Activated T-helper 9 cell treated with anti-CD3 and anti-CD28 coated beads, Interleukin-2, amount 50 U/mL, for 16 hours (primary cell): ENCODE measurements at places on chromosomes 2 and 18.

- no peak for DNase-seq
Observed at GRCh38 chr2:230924092-230924469, 961 bp downstream of the GPR55 start.

GRCh38 chr2:23791030-23791429 is 135.9 kb downstream of the ATAD2B start:
- DNase-seq = no peak

DNA sequence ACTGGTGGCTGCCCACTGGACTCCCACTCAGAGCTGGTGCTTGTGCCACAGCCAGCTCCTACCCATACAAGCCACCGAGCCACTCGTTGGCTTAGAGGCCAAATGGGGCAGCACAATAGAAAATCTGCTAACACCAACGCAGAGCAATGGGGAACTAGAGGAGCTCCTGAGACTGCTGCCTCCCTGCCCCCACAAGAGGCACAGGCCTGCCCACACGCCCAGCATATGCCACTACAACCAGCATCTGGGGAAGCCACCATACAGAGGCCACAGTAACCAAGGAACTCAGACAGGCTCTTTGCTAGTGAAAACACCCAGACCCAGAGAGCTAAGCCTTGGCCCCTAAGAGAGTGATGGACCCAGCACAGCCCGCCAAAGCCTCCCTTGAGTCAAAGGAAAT is 231.2 kb upstream of the RAB6C start:
- DNase-seq = no peak

DNA sequence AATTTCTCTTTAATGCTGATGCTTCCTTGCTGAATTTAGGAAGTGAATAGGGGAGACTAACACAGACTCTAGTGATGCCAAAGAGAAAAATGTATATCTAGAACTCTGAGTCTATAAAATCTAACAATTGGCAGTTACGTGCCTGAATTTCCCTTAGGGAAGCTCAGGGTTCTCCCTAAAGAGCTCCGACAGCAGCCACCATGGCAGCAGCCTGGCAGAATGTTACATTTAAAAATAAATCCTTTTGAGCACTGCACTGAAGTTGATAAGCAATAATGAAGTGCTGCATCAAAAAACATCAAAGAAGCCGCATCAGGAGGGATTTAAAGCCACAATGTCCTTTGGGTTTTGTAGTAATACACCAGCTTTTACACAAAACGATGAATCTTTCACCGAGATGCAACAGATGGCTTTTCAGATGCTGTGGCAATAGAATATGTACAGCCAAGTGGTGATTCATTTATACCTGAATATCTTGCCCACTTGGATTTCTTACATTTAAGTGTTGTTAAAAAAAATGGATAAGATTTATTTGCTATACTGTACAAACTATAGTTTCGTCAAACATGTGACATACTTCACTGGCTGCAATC is 291.2 kb upstream of the SESTD1 start:
- no peak for DNase-seq

- no peak for DNase-seq
Observed at GRCh38 chr18:58217052-58217451, 173.0 kb downstream of the NEDD4L start.

GRCh38 chr2:210842896-210843295 is 286.5 kb downstream of the CPS1 start:
- DNase-seq = no peak

DNA sequence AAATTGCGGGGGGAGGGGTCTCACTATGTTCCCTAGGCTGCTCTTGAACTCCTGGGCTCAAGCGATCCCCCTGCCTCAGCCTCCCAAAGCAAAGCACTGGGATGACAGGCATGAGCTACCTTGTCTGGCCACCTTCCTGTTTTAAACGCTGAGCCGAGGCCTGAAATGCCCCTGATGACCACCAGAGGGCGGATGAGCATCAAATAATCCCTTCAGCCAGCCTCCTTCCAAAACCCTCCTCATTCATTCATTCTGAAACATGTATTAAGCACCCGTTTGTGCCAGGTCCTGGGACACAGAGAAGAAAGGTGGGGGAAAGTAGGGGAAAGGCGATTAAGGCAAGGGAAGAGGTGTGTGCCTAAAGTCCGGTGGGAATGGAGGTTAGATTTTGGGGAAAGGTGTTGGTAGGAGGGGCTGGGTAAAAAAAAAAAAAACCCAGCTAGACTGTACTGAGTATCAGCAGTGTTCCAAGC is 30.7 kb upstream of the PTMA start:
- DNase-seq = peak; percentile 71

DNA sequence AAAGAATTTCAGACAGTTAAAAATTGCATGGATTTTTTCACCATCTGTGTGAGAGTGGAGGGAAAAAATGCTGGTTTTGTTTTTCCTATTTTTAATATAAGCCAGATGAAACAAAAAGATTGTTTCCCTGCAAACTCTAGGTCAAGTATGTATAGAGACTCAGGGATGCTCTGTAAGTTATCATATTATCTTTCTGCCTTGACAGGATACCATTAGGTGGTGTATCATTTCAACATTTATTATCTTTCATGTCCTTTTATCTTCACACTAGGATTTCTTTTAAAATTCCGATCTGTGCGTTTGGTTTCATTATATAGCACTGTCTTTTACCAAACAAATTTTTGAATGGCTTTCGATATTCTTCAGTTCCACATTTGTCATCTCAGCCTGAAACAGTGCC is 225.3 kb downstream of the EN1 start:
- no peak for DNase-seq

DNA sequence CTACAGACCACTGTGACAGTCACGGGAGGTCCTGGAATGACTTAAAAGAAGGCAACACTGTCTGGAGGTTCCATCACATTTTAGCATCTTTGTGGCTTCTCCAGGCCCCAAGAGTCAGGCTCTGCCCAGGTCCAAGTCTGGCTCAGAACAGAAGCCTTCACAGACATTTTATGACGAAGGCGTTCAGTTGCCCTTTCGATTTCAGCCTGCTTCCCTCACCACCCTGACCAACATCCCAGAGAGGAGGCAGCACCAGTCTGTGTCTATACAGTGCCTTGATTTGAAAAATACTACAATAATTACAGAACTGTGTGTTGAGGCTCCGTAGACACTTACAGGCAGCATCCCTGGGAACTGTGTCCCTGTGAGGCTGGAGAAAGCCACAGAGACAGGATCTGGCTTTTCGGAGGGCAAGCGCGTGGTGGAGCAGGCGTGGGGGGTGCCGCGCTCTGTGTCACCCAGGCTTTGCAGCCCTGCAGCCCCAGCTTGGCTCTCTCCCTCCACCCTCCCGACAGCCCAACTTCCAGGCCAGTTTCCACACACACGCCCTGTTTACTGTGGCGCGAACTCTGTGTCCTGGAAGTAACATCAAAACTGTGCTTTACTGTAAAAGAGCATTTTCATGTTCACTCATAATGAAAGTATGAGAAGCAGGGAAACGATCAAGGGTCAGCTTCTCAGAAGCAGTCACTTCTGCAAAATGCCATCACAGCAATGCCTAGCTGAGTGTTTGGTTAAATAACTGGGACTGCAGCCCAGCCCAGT is 153.5 kb upstream of the ALKAL2 start:
- DNase-seq = no peak

GRCh38 chr18:10035281-10035991 is 121.6 kb downstream of the VAPA start:
- no peak for DNase-seq

DNA sequence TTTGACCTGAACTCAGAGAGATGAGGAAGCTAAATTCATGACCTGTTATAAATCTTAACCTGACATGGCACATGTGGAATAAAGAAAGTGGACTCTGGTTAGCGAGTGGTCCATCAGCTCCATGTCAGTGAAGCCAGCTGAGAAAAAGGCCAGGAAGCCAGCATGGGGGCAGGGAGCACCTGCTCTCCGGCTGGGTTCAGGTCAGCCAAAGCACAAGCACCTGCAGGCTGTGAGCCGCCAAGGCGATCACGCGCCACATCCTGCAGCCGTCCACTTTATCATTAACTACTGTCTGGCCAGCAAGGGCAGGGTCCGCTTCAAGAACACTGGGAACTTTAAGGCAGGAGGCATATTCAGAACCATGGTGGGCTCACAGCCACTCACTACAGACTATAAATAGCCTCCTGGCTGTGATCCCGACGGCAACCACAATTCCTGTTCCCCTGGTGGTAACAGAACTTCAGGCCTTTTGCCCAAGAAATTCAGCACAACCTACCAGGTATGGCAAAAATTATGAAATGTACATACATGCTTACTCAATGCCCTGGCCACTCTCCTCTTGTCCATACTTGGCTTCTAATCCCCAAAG is 35.5 kb downstream of the ACVR1 start:
- no peak for DNase-seq

GRCh38 chr18:59343926-59344325 is 15.1 kb downstream of the LMAN1 start:
- DNase-seq = no peak

DNA sequence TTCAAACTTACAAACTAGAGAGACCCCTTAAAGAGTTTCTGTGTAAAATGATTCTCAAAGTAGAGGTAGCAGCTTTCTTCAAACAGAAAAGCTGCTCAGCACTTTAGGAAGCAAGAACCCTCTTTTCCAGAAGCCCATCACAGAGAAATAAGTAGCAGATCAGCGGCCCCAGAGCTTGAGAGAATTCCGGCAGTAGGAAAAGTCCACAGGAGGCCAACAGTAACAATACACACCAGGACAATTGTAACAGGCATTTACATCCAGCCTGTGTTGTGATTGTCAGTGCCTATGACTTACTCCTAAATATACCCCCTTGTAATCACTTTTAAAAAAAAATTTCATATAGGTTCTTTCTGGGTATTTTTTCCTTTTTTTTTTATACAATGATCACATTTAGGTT is 161.4 kb upstream of the ACVR2A start:
- no peak for DNase-seq

GRCh38 chr2:108776475-108776874 is 10.1 kb upstream of the CCDC138 start:
- DNase-seq = no peak

GRCh38 chr2:130152816-130153595 is 8.1 kb upstream of the CCDC74B start:
- no peak for DNase-seq

DNA sequence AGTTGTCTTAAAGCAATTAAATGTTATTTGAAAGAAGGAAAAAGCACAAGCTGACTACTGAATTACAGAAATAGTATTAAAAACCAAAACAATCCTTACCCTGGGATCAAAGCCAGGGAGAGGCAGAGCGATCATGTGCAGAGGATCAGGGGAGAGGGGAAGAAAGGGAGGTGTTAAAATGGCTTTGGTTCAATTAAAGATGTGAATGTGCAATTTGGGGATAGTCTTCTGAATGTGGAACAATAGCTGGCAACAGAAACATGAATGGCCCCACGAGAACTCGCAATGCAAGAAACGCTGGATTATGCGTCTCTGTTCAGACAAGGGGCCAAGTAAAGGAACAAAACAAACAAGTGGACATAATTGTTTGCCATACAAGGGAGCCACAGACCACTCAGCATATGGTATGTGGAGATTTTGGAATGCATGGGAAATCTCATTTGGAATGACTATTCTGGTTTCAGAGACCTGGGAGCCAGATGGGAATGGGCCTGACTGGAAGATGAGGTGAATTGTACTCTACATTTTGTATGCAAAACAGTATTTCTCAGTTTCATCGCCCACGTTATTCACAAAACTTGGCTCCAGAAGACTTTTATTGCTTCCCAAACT is 155.4 kb downstream of the SLC4A3 start:
- no peak for DNase-seq

GRCh38 chr2:224753743-224754540 is 37.8 kb upstream of the CCDC195 start:
- no peak for DNase-seq

DNA sequence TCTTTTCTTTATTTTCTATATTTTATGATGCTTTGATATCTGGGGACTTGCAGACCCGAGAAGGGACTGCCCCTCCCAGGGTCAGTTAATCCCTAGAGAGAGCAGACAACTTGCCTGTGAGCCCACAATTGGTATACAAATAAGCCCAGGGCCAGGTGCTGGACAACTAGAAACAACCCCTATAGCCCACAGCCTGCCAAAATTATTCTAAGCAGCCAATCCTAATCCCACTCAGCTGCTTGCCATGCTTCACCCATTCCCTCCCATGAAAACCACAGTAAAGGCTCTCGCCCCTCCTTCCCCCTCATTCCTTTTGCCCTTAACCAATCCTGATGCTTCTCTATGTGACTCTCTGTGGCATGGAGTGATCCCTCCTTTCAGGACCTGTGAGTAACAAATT is 380.7 kb downstream of the RBM43 start:
- no peak for DNase-seq

DNA sequence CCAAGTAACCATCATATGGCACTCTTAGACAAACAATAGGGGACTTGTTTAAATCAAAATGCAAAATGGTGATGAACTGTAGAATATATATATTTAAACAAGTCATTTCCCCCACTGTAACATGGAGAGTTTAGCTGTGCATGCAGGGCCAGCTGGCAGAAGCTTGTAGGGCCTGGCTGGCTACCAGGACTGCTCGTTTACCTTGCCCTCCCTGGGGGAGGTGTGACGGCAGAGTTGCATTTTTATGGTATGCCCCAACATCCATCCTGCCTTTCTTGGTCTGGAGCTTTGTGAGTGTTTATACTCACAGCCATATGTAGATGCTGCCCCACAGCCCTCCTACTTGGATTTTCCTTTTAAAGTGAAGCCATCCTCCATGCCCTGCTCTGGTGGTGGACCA is 101.7 kb upstream of the ZFP36L2 start:
- no peak for DNase-seq

DNA sequence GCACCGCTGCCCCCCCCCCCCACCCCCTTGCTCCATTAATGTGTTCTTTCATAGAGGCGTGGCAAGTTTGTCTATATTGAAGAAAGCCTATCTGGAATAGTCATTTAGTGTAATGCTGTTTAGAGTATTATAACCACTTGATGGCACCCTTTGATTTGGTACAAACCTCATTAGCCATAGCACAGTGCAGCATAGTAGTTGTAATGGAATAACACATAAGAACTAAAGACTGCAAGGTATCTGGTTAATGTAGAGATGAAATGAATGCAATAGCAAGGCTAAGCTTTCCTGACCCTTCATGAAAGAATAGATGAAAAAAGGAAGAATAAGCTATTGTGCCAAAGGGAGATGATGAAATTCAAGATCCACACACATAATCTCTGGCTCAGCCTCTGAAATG is 81.9 kb downstream of the EHBP1 start:
- DNase-seq = no peak

- no peak for DNase-seq
Observed at GRCh38 chr18:5304232-5304631, 8.7 kb upstream of the ZBTB14 start.

GRCh38 chr2:19086231-19086651 is 272.2 kb downstream of the OSR1 start:
- no peak for DNase-seq
